Activated CD8-positive, alpha-beta memory T cell treated with anti-CD3 and anti-CD28 coated beads, Interleukin-2, amount 50 U/mL, for 4 hours (primary cell): ENCODE measurements at places on chromosomes 5 and 9.

- DNase-seq = no peak
Measured at GRCh38 chr5:146794326-146795029, 84.1 kb downstream of the PPP2R2B start.

DNA sequence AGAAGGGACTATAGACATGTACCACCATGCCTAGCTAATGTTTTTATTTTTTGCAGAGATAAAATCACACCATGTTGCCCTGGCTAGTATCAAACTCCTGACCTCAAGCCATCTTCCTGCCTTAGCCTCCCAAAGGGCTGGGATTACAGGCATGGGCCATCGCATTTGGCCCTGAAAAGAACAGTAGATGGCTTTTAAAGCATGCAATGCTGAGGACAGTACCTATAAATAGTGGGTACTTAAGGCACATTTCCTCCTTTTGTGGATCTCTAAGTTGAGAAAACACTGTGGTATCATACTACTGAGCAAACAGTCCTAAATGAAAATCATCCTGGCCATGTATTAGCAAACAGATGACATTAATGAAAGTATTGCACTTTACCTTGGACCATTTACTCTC lies 119.4 kb downstream of the TTC39B start:
- DNase-seq = no peak

DNA sequence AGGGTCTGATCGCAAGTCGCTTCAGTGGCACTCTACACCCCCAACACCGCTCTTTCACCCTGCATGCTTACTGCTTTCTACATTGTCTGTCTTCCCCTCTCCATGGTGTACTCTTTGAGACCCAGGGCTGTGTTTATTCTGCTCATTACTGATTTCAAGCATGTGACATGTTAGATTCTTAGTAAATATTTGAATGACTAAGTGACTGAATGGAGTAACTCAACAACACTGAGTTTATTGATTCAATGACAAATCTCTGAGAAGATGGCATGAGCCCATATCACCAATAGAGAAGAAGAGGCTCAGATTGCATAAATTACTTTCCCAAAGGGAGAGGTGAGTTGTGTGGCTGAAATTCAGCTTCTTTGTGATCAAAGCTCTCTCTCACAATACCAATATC lies 89.7 kb upstream of the OSMR start:
- no peak for DNase-seq

GRCh38 chr5:149833116-149833827 lies 103.2 kb downstream of the PPARGC1B start:
- no peak for DNase-seq

- DNase-seq = no peak
Measured at GRCh38 chr9:97365634-97366033, 46.3 kb upstream of the TDRD7 start.

GRCh38 chr5:102581011-102581410 lies 82.2 kb upstream of the SLCO6A1 start:
- no peak for DNase-seq

GRCh38 chr5:113042491-113043243 lies 66.1 kb downstream of the DCP2 start:
- DNase-seq = no peak

DNA sequence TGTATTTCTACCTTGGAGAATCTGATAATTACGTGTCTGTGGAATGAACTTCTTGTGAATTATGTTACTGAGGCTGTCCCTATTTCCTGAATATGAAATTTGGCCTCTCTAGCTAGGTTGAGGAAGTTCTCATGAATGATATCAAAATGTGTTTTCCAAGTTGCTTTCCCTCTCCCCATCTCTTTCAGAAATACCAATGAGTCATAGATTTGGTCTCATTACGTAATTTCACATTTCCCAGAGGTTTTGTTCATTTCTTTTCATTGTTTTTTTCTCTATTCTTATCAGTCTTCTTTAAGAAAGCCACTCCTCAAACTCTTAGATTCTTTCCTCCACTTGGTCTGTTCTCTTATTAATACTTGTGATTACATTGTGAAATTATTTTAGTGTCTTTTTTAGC lies 923.8 kb upstream of the CDH9 start:
- DNase-seq = no peak

DNA sequence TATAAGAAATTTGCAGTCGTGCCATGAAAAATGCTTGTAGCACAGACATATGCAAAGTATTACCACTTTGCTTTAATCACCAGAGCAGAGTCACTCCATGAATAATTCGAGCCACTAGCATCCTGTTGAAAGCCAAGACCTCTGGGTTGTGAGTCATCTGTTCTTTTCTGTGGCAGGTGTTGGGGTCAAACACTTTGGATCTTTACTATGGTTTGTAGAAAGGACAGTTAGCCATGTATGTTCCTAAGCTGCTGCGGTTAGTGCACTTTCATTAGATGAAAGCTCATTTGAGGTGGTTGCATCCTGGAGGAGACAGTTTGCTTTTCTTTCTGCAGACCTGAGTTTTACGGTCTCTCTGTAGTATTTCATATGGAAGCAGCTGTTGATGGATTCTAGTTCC lies 223.7 kb downstream of the DMRT2 start:
- DNase-seq = no peak

- DNase-seq = no peak
Measured at GRCh38 chr9:104856413-104856941, 71.5 kb downstream of the ABCA1 start.

DNA sequence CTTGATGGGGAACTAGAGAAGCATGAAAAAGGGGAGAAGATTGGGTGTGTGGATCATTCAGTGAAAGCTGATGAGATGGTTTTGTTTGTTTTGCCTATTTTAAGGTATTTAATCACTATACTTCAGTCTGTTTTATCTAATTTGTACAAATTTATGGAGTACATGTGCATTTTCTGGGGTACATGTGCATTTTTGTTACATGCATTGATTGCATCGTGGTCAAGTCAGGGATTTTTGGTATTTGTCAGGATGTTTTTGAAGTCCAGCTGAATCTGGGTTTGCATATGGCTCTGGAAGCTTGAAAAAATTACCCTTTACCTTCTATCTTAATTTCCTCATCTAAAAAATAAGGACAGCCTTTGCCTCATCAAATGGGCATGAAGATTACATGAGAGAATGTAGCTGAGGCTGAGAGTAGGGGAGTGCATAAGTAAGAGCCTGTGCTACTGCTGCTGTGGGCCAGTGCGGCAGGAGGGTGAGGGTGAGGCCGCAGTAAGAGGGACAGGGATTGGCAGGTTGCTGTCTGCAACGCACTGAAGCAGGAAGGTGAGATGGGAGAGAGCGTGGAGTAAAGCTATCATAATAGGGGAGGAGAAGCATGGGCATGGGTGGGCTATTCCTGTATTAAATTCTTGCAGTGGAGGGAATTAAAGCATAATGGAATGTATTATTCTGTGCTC lies 139.8 kb downstream of the NPR3 start:
- no peak for DNase-seq

- no peak for DNase-seq
Measured at GRCh38 chr5:125575891-125576505, 829.6 kb upstream of the ZNF608 start.

DNA sequence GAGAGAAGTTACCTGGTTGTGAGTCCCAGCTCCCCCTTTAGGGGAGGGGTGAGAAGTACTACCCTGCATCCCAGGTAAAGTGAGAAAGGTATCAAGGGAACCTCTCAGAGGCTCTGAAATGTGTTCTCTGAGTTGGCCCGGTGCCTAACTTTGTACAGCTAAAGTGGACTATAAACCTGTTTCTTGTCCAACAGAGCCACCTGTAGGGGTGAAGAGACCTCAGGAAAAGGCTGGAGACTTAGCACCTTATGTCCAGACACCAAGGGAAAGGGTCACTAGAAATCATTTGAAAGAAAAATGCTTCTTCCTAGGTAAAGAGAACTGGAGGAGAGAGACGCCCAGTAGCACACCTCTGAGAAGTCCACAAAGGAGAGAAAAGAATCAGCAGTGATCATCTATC lies 108.3 kb upstream of the KIF2A start:
- no peak for DNase-seq

- DNase-seq = no peak
Measured at GRCh38 chr5:80916676-80917075, 43.5 kb upstream of the RASGRF2 start.

DNA sequence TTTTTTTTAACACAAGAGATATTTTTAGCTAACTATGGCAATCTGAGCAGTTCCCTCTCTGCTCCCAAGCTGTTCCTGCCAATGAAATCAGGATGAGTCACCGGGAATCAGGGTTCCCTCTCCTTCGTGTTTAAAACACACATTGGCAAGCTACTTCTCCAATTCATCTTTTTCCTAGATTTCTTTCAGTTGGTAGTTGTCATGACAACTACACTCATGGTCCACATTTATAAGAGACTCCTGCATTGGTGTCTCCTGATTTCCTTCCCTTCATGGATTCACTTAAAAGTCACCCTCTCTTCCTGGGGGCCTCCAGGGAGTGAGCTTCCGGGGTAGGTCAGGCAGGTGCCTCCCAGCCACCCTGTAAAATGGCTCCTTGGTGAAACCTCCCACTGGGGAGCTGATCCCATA lies 72.3 kb upstream of the NIPAL4 start:
- DNase-seq = no peak

GRCh38 chr5:102753889-102754766 lies 977 bp upstream of the PAM start:
- peak; percentile 19 for DNase-seq

- DNase-seq = no peak
Measured at GRCh38 chr5:179955062-179955461, 47.4 kb upstream of the TBC1D9B start.

- no peak for DNase-seq
Measured at GRCh38 chr5:141260458-141261237, 15.5 kb downstream of the PCDHB15 start.

DNA sequence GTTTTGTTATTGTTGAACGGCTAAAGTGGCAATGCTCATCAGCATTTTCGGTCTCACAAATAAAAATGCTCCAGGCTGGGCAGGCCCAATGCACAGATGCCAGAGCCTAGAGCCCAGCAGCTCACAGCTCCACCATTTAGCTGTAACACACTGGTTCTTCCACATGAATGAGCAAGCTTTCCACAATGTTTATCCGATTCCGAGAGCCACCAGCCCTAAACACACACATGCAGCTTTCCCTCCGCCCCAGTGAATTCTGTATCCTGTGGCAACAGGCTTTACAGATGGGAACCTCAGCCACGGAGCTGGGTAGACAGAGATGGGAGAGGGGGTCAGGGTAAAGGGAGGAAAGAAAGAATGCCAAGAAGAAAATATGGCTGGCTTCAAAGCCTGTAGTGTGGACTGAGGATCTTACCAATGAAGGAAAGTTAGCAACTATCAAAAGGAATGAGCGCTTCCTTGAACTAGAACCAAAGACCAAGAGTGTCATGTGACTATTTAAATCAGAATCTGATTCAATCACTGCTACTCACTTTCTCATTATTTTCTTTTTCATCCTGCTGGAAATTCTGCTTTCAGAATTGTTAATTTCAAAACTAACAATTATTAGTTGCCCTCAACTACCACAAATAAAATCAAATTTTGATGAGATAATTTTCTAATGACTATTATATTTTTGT lies 77.1 kb downstream of the MRPS27 start:
- DNase-seq = no peak

DNA sequence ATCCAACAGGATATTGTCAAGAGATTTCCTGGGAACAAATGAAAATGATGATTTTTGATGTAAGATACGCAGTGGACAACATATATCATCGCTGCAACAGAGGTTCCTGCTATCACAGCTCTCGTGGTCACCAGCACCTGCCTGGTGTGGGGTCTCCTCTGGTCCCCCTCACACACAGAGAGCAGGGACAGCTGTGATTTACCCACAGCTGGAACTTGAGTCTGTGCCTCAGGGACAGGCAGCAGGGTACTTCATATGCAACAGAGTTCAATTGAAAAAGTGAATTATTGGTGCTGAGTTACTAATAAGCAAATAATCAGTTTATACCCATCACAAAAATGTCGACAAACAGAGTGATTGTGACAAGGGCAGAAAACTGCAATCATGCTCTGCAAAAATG lies 93.4 kb downstream of the LMX1B start:
- no peak for DNase-seq

GRCh38 chr9:106860721-106861639 lies 2.0 kb upstream of the ZNF462 start:
- DNase-seq = no peak

DNA sequence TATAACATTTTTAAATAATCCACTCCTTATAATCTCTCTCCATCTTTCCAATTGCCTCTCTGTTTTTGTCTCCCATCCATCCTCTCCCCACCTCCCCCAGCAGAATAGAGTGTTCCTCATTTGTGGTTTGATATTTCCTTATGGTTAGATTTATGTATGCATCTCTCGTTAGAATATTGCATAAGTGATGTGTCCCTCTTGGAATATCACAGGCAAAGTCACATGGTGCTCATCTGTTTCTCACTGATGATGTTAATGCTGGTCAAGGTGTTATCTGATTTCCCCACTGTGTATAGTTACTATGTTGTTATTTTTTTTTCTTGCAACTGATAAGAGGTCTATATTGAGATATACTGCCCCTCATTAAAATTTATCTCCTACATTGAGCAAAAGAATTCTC lies 3.1 kb upstream of the LRRC70 start:
- no peak for DNase-seq

DNA sequence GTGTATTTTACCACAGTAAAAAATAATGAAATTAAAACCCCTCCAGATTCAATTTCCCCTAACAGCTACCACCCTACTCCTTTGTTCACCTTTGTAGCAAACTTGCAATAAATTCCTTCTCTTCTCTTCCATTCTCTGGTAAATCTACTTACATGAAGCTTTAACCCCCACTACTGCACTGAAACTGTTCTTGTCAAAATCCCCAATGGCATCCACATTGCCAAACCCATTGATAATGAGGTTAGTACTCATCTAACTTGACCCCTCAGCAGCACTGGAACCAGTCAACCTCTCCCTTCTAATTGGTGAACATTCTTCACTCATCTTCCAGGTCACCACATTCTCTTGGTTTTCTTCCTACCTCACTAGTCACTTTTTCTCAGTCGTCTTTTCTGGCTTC lies 29.6 kb downstream of the NRG2 start:
- no peak for DNase-seq

DNA sequence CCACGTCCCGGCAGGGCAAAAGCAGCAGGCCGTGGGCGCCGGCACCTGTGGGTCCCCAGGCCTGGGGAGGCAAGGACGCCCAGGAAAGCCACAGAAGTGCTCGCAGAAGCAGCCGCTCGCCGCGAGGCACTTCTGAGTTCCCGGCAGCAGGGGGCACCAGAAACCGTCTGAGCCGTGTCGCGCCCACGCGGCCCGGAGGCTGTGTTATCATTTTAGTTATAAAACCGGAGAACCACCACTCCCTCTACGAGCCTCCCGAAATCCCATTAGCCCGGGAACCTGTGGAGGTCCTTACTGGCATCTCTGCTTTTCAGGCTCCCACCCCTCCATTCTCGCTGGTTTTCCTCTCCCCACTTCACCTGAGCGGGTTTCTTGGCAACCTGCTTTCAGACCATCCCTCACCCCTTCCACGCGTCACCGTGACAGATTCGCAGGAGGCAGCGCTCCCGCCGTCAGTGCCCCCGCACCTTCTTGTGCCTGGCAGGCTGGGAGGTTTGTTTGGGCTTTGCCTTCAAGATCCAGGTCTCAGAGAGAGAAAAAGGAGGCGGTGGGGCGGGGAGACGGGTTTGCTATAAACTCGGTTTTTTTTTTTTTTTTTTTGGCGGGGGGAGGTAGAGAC lies 2.3 kb downstream of the GDNF start:
- peak; percentile 32 for DNase-seq

- no peak for DNase-seq
Measured at GRCh38 chr9:134442085-134442474, 115.8 kb downstream of the RXRA start.

- DNase-seq = no peak
Measured at GRCh38 chr9:73951147-73951546, 546.0 kb upstream of the RORB start.

- no peak for DNase-seq
Measured at GRCh38 chr5:142210864-142211412, 102.4 kb downstream of the NDFIP1 start.
